ENCODE measurements at places on chromosomes 7 and 10.

- peak; percentile 34 for DNase-seq
These were observed 2.0 kb upstream of the KIF11 start for GRCh38 chr10:92590623-92591549.

DNA sequence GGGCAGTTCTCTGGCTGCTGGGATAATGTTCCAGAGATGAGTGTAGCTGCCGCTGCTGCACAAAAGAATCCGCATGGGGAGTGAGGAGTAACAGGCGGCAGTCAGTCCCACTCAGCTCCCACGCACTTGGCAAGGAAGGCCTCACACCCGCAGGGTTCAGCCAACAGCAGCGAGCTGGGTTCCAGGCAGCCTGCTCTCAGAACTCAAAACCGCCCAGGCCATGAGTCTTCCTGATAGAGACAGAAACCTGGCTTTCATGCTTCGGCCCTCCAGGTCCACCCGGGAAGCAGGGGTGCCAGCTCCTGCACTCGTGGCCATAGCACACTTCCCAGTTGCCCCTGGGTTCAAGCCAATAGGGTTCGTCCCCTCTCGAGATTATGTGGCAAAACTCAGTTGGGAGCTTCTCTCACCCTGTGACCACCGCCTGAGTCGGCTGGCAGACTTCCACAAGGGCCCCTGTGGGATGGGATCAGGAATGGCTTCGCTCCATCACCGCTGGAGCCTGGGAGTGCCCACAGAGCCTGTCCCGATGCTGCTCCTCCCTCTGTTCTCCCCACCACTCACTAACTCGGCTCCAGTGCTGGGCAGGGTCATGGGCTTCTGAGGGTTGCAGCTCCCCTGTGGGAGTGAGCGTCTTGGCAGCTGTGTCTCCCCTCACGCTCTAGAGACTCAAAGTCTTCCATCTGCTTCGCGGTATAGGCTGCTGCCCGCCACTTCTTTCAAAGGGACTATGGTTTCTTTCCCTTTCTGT lies 20.6 kb downstream of the CLRN3 start:
- no peak for DNase-seq

GRCh38 chr10:28505359-28505959 lies 27.5 kb upstream of the WAC start:
- DNase-seq, result no peak

DNA sequence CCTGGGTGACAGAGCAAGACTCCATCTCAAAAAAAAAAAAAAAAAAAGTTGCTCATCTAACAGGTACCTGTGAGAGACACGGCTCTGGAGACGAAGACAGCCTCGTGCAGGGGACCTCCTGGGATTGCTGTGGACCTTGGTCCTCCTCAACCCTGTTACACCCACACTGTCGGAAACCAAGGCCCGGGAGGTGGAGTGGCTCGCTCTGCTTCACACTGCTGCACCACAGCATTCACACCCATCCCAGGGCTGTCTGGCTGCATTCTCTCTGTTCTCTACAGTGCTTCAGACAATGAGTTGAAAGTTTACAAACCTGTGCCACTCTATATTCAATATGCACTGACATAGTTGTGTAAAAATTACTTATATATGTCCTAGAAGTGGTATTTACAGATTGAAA lies 101.0 kb upstream of the TNS3 start:
- DNase-seq, result no peak

DNA sequence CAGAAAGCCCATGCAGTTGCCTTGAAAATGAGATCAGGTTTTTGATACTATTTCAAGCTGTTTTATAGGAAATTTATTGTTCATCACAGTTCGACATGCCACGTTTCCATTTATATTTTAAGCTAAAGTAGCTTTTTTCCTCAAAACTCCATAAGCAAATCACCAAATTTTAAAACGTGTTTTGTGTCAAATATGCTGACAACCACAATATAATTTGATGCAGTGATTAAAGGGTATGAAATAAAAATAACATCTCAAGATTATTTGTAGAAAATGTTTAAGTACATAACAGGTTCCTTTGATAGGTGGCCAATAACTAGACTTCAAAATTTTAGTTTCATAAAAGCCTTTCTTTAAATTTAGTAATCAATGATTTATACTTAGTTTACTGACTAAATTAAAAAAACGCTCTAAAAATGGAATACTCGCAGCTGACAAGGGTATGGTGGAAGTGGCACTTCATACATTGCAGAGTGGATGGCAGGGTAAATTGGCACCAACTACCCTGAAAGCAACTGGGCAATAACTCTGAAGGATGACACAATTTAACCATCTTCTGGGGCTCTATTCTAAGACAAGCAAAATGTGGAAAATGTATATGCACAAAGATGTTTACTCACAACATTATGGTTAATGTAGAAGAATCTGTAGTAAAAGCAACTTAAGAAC lies 481.6 kb downstream of the TNS3 start:
- no peak for DNase-seq

Measured in CD4-positive, alpha-beta T cell treated with Interleukin-1 beta for 1 hour (primary cell).